ENCODE measurements at places on chromosomes 6 and 20.

GRCh38 chr6:42138630-42139619 lies 3.5 kb downstream of the C6orf132 start:
- no peak for DNase-seq

DNA sequence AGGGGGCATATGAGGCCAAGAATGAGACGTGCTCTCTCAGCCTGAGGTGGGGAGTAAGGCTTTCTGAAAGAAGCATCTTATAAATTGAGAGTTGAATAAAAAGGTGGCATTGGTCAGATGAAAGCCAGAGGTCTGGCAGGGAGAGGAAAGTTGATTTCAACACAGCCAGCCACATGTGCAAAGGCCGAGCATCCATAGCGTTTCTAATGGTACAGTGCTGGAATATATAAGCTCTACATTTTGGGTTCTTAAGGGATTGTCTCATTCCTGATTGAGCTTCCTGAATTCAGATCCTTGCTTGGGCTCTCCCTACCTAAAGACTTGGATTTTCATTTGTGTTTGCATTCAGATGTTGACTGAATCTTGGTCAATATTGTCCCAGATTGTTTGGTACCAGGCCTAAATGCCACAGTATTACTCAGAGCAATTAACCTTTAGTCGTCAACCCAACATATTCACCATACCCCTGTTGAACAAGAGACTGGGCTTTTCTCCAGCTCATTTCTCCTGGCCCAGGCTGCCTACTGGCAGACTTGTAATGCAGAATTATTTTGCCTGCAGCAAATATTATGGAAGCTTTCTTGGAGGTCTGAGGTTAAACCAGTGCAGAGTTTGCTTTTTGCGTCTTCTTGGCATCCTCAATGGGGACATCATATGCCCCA lies 14.5 kb upstream of the BCAS1 start:
- no peak for DNase-seq

- no peak for DNase-seq
These were observed 25.3 kb downstream of the NOL4L start for GRCh38 chr20:32559753-32560380.

GRCh38 chr20:48826069-48826468 lies 1.7 kb downstream of the PREX1 start:
- peak; percentile 76 for DNase-seq

- no peak for DNase-seq
These were observed 41.6 kb upstream of the CD93 start for GRCh38 chr20:23127506-23128279.

DNA sequence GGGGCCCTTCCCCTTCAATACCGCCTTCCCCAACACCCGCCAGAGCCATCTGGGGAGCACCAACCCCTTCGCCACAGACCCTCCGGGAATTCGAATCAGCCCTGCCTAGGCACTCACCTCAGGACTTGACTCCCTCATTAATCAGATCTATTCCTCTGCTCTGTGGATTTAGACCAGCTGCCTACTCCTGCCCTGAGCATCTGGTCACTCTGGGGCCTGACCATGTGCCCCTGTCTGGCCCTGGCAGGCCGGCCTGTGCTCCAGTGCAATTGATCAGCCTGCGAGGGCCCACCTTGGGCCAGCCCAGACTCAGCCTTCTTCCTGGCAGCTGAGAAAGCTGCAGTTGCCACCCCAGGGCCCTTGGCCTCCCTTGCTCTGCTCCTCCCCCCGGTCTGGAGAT lies 46.0 kb downstream of the GRM4 start:
- DNase-seq, result no peak

DNA sequence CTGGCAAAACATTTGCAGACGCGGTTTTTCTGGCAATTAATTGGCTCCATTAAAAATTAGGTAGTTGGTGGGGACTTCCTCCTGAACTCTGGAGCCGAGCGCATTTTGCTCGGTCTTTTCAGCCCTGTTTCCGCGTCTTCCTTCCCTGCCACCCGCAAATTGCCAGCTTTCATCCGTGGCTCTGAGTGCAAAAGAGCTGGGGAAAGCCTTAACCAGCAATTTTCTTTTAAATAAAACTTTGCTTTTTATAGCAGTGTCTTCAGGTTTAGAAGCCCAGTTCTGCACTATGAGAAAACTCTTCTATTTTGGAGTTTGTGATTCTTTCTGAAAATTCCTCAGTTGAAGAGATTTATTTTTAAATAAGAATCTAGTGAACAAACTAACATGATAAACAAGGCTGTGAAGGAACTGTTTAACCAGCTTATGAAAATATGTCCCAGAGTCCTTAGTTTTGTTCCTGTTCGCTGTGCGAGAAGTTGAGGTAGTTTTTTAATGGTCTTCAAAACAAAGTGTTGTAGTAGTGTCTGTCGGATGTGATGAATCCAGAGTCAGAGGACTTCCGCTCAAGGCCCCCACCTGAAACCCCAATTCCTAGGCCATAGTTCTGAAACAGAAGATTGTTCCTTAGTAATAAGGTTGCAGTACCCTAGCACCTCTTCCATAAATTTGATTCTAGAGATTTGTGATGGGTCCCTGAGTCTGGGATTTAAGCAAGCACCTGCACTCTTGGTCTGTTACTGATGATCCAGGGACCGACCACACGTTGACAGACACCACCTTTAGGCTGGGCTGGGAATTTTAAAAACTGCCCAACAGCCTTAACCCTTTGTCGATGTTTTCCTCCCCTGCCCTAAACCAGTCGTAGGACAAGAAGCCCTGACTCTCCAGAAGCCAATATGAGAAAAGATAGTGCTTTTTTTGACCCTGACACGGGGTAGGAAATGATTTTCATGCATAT lies 950 bp downstream of the KCTD20 start:
- peak; percentile 31 for DNase-seq

GRCh38 chr20:32436142-32436861 lies 78.2 kb downstream of the ASXL1 start:
- no peak for DNase-seq

DNA sequence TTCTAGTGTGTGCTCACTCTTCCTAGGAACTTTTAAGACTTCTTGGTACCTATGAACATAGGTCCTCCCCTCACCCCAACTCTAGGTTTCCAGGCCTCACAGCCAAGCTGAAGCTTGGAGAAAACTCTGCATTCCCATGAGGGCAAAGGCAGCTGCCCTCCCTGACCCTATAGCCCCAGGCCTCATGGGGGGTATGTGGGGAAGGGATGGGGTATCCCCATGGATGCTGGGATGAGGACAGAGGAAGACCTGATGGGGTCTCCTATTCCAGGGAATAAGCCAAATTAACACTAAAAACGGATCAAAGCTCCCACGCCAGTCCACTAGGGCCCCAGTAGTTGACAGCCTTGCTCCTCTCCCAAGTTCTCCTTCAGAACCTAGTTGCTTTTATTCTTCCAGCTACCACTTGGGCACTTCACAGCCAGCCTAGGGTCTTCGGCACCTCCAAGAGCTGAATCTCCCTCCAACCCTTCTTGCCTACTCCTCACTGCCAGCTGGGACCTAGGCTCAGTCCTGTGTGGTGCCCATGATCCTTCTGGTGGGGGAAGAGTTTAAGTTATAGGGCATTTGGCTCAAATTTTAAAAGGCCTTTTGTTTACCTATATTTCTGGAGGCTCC lies 7.8 kb downstream of the TP53INP2 start:
- DNase-seq, result no peak

- no peak for DNase-seq
These were observed 67.9 kb upstream of the DUSP22 start for GRCh38 chr6:224350-224749.

- peak; percentile 27 for DNase-seq
These were observed 89.0 kb upstream of the CEP85L start for GRCh38 chr6:118740372-118740771.

DNA sequence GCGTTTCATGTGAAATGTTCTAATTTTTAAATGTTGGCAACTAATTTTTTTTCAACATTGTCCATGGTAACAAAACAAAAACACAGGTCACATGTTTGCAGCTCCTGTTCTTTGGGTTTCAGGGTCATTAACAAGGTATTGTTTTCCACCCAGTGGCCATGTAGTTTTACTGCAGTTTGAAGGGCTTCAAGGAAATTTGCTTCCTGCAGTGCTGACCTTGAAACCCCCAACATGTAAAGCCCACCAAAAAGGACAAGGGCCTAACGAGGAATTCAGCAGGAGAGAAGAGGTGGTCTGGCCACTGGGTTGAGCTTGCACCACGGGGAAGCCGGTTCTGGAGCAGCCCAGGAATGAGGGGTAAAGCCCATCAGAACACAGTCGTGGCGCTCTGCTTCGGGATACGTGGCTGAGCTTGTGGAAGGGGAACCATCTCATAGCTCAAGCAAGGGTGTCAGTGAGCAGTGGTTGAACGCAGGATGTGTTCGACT lies 13.9 kb upstream of the KLHL31 start:
- peak; percentile 25 for DNase-seq

DNA sequence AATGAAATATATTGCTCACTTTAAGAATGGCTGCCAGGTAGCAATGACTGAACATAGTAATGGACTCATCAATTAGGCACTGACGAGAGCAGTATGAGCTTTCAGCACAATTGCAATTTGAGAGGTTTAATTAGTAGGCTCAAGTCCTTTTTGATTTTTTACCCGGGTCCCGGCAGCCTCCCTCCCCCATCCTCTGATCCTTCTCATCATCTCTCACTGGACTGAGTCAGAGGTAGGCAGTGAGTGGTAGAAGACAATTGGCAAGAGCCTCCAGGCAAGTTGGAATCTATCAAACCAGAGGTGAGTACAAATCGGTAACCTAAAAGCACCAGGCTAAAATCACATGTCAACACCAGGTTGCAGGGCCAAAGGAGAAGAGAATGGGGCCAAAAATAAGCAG lies 107.9 kb downstream of the DCDC2 start:
- DNase-seq, result no peak

DNA sequence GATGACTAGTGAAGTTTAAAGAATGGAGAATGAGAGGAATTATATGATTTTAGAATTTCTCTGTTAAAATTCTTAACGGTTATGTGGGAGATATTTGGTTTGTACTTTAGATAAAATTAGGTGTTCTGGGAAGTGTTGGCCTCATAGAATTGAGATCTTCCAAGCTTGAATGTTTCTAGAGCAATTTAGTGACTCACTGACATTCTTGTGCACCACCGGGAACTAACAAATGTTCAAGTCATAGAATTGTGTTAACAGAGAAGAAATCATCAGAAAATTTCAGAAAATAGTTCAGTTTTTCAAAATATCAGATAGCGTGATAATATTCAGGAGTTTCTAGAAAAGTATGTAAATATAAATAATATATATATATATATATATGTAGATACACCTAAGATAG lies 67.9 kb upstream of the BMP5 start:
- DNase-seq, result no peak

- DNase-seq, result no peak
These were observed 155.3 kb upstream of the EYA4 start for GRCh38 chr6:133085896-133086295.

Data from suppressor macrophage treated with lipopolysaccharide for 4 hours (primary cell).